ENCODE measurements at places on chromosomes 5 and 9.

- no peak for DNase-seq
- H3K27ac ChIP-seq = no peak overlapping the region
- H3K4me1 ChIP-seq = no peaks in the 10 kb centered on the region
- no peaks in the 10 kb centered on the region for H3K36me3 ChIP-seq
- H3K4me3 ChIP-seq = no peak overlapping the region
- H3K27me3 ChIP-seq = no peaks in the 10 kb centered on the region
These were observed 43.0 kb downstream of the CYFIP2 start for GRCh38 chr5:157308836-157309465.

GRCh38 chr5:98398465-98398864, 375.0 kb upstream of the RGMB start:
- no peaks in the 10 kb centered on the region for H3K27me3 ChIP-seq
- DNase-seq = no peak
- H3K36me3 ChIP-seq = no peaks in the 10 kb centered on the region
- H3K4me3 ChIP-seq = no peak overlapping the region
- no peaks in the 10 kb centered on the region for H3K4me1 ChIP-seq

GRCh38 chr9:111356481-111357244, 26.6 kb upstream of the OR2K2 start:
- peak overlapping the region; percentile 15 for H3K27ac ChIP-seq
- peak overlapping the region; percentile 42 for H3K4me3 ChIP-seq
- no peak for DNase-seq

GRCh38 chr5:163551156-163551555, 45.7 kb downstream of the MAT2B start:
- H3K36me3 ChIP-seq = no peaks in the 10 kb centered on the region
- DNase-seq = no peak
- H3K27ac ChIP-seq = no peak overlapping the region
- no peaks in the 10 kb centered on the region for H3K4me1 ChIP-seq
- no peaks in the 10 kb centered on the region for H3K27me3 ChIP-seq

GRCh38 chr5:32225445-32225844, 51.3 kb upstream of the GOLPH3 start:
- H3K4me3 ChIP-seq = no peak overlapping the region
- H3K4me1 ChIP-seq = no peaks in the 10 kb centered on the region
- no peaks in the 10 kb centered on the region for H3K27me3 ChIP-seq

- no peaks in the 10 kb centered on the region for H3K27me3 ChIP-seq
- no peak overlapping the region for H3K4me3 ChIP-seq
- no peak overlapping the region for H3K27ac ChIP-seq
These were observed 4.0 kb downstream of the SEC61B start for GRCh38 chr9:99226054-99226453.

- peak overlapping the region; percentile 23 for H3K4me3 ChIP-seq
- peaks cover 92% of the 10 kb centered on the region for H3K27me3 ChIP-seq
- peaks cover 11% of the 10 kb centered on the region for H3K4me1 ChIP-seq
These were observed 18.8 kb downstream of the BTNL9 start for GRCh38 chr5:181058786-181059296.

DNA sequence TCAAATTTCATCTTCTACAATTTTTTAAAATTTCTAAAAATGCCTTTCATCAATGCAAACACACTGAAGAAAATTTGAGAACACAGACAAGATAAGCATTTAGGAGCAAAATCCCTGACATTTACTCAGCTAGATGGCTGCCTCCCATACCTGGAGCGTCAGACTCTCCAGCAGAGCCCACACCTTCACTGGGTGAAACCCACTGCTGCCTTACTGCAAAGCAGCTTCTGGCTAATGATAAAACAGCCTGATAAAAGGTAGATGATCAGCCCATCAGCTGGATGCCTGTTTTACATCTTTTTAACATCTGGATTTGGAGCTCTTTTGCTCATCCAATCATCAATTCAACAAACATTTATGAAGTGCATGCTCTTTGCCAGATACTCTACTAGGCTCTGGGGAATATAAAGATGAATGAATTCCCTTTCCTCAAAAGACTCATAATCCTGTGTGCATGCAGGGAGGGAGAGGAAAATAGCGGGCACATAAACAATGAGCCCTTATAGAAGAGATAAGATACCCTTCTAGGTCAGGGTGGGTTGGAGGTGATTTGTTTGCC, 271.2 kb downstream of the SAXO1 start:
- H3K27me3 ChIP-seq = no peaks in the 10 kb centered on the region
- no peak overlapping the region for H3K27ac ChIP-seq
- H3K4me3 ChIP-seq = no peak overlapping the region
- H3K36me3 ChIP-seq = no peaks in the 10 kb centered on the region
- no peak for DNase-seq

GRCh38 chr9:72396247-72397091, 31.5 kb upstream of the ZFAND5 start:
- peaks cover 10% of the 10 kb centered on the region for H3K4me1 ChIP-seq
- DNase-seq = no peak
- H3K36me3 ChIP-seq = no peaks in the 10 kb centered on the region
- no peak overlapping the region for H3K4me3 ChIP-seq

DNA sequence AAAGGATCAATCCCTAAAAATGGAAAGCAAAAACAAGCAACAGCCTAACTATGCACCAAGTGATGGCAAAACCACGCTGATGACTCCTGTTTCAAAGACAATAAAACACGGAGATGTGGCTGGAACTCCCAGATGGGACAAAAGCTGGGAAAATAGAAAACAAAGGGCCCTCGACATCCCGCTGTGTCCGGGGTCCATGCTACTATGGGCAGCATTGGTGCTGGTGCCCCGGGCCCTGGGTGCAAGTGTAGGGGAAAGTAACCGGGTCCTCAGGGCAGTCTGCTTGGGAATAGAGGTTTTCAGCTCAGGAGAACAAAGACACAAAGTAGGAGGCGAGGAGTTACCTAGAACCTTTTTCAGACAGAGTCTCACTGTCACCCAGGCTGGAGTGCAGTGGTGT, 46.1 kb downstream of the MRPL36 start:
- H3K4me3 ChIP-seq = no peak overlapping the region
- H3K27ac ChIP-seq = no peak overlapping the region
- no peaks in the 10 kb centered on the region for H3K36me3 ChIP-seq
- peak; percentile 37 for DNase-seq
- H3K4me1 ChIP-seq = no peaks in the 10 kb centered on the region
- peaks cover 27% of the 10 kb centered on the region for H3K27me3 ChIP-seq

GRCh38 chr9:95552814-95553546, 36.2 kb upstream of the PTCH1 start:
- peak overlapping the region; percentile 10 for H3K4me3 ChIP-seq
- no peak overlapping the region for H3K27ac ChIP-seq
- H3K36me3 ChIP-seq = no peaks in the 10 kb centered on the region
- no peak for DNase-seq

DNA sequence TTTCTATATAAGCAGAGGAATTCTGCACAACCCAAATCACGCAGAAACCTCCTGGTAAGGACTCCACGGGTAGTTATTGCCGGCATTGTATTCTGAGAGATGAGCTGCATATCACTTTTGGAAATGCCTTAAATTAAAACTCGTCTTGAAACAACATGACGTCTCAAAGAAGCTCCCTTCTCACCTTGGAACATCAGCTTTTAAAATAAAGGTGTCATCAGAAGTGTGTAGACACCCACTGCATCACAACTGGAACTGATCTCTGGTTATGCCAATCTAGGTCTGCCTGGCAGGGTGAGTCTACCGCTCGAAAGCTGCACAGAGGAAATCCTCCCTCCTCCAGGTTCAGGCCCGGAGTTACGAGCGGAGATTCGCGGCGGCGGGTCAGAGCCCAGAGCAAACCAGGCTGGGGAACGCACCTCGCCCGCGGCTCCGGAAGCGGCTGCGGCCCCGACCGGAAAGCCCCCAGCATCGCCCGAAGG, 974 bp upstream of the SLC12A2 start:
- peaks cover 50% of the 10 kb centered on the region for H3K4me1 ChIP-seq
- H3K27me3 ChIP-seq = no peaks in the 10 kb centered on the region
- peak overlapping the region; percentile 92 for H3K27ac ChIP-seq
- peak overlapping the region; percentile 71 for H3K4me3 ChIP-seq

DNA sequence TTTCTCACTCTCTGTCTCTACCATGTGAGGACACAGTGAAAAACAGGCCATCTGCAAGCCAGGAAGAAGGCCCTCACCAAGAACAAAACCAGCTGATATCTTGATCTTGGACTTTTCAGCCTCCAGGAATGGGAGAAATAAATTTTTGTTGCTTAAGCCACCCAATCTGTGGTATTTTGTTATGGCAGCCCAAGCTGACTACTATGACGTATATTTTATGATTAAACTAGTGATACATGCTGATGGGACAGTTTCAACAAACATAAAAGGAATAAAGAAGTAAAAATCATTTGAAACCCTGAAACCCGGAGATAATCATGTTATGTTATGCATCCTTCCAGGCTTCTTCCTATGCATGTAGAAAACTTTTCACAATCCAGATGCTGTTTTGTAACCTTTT, 71.5 kb upstream of the ERBIN start:
- H3K4me1 ChIP-seq = no peaks in the 10 kb centered on the region
- no peaks in the 10 kb centered on the region for H3K27me3 ChIP-seq
- DNase-seq = no peak

GRCh38 chr9:87102126-87102525, 154.8 kb upstream of the GAS1 start:
- H3K27ac ChIP-seq = no peak overlapping the region
- H3K4me3 ChIP-seq = no peak overlapping the region
- no peaks in the 10 kb centered on the region for H3K27me3 ChIP-seq
- DNase-seq = no peak
- H3K4me1 ChIP-seq = peaks cover 4% of the 10 kb centered on the region

DNA sequence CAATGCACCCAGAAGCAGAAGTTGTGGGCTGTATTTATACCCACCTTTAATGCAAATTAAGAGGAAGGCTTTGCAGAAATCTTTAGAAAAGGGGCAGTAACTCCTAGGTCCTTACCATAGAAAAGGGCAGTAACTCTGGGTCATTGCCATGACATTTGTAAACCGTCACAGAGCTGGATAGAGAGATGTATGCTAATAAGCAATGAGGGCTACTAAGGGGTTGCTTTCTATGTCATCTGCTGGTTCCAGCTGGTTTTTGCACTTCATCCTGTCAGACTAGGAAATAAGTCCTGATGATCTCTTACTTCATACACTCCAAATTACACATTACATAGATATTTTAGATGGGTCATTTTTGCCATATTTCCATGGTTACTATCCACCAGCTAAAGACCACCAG, 299.1 kb upstream of the TYRP1 start:
- H3K4me1 ChIP-seq = no peaks in the 10 kb centered on the region
- no peak for DNase-seq
- no peaks in the 10 kb centered on the region for H3K36me3 ChIP-seq
- no peak overlapping the region for H3K4me3 ChIP-seq

- H3K4me1 ChIP-seq = peaks cover 13% of the 10 kb centered on the region
- no peak for DNase-seq
- no peaks in the 10 kb centered on the region for H3K27me3 ChIP-seq
- H3K36me3 ChIP-seq = no peaks in the 10 kb centered on the region
These were observed 25.8 kb downstream of the ARL15 start for GRCh38 chr5:54284586-54284985.

GRCh38 chr9:128946571-128947276, 679 bp downstream of the DOLK start:
- peak overlapping the region; percentile 98 for H3K4me3 ChIP-seq
- H3K4me1 ChIP-seq = peaks cover 28% of the 10 kb centered on the region
- H3K27me3 ChIP-seq = no peaks in the 10 kb centered on the region
- peaks cover 21% of the 10 kb centered on the region for H3K36me3 ChIP-seq
- peak overlapping the region; percentile 97 for H3K27ac ChIP-seq

- H3K27me3 ChIP-seq = no peaks in the 10 kb centered on the region
- peak overlapping the region; percentile 38 for H3K27ac ChIP-seq
- H3K4me1 ChIP-seq = peaks cover 37% of the 10 kb centered on the region
- no peaks in the 10 kb centered on the region for H3K36me3 ChIP-seq
These were observed 50.4 kb downstream of the RUSC2 start for GRCh38 chr9:35540315-35540714.

- H3K4me3 ChIP-seq = no peak overlapping the region
- H3K36me3 ChIP-seq = no peaks in the 10 kb centered on the region
- no peak for DNase-seq
- no peaks in the 10 kb centered on the region for H3K27me3 ChIP-seq
- peaks cover 21% of the 10 kb centered on the region for H3K4me1 ChIP-seq
These were observed 1.9 kb downstream of the CEL start for GRCh38 chr9:133063500-133064231.

DNA sequence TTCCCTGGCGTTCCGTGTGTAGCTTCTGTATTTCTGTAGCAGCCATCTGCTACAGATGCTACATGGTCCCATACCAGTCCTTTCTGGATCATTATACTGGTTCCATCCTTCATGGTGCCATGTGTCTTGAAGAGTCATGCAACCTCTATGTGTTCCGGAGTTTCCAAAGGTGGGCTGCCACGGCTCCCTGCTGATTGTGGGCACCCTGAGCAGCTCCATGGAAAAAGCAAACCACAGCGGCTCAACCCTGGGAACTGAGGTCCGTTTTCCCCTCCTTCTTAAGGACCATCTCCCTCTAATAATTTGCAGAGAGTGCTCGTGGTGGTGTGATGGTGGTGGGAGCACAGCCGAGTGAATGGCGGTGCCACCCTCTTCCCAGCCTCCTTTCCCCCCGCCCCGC, 600.4 kb downstream of the CCDC171 start:
- H3K27me3 ChIP-seq = no peaks in the 10 kb centered on the region
- DNase-seq = no peak
- no peaks in the 10 kb centered on the region for H3K36me3 ChIP-seq
- no peak overlapping the region for H3K27ac ChIP-seq

GRCh38 chr5:160699301-160699700, 152.7 kb downstream of the ATP10B start:
- no peak overlapping the region for H3K4me3 ChIP-seq
- no peak for DNase-seq
- H3K27me3 ChIP-seq = no peaks in the 10 kb centered on the region
- H3K36me3 ChIP-seq = no peaks in the 10 kb centered on the region

- no peak for DNase-seq
- H3K4me1 ChIP-seq = peaks cover 2% of the 10 kb centered on the region
- no peaks in the 10 kb centered on the region for H3K27me3 ChIP-seq
- no peak overlapping the region for H3K27ac ChIP-seq
- H3K36me3 ChIP-seq = no peaks in the 10 kb centered on the region
- H3K4me3 ChIP-seq = no peak overlapping the region
These were observed 185.2 kb upstream of the RGMB start for GRCh38 chr5:98588215-98588614.

- H3K36me3 ChIP-seq = no peaks in the 10 kb centered on the region
- DNase-seq = no peak
- H3K4me3 ChIP-seq = peak overlapping the region; percentile 52
- H3K4me1 ChIP-seq = peaks cover 47% of the 10 kb centered on the region
- H3K27me3 ChIP-seq = peaks cover 40% of the 10 kb centered on the region
- peak overlapping the region; percentile 83 for H3K27ac ChIP-seq
These were observed 3.4 kb downstream of the VCAN start for GRCh38 chr5:83474991-83475390.
